Fibroblast of the aortic adventitia (primary cell): ENCODE measurements at places on chromosomes 3 and 15. TPM values are rescaled to one million over a fixed set of nuclear protein-coding genes. Genes with fewer than 3 reads are reported as not detected.

- no peak for DNase-seq
Observed at GRCh38 chr3:54760201-54760600, 167.7 kb downstream of the LRTM1 start.

GRCh38 chr15:86664581-86664980 lies 584.9 kb downstream of the AGBL1 start:
- no peak for DNase-seq

The DPPA2 gene
- not detected in 2 replicates for total RNA-seq

GRCh38 chr15:58392611-58393161 lies 39.1 kb upstream of the LIPC start:
- DNase-seq, result no peak

The IL20RB gene
- 3.9 and 4.6 TPM in 2 replicates for total RNA-seq

- peak; percentile 58 for DNase-seq
Observed at GRCh38 chr3:25515171-25515570, 87.1 kb downstream of the RARB start.

DNA sequence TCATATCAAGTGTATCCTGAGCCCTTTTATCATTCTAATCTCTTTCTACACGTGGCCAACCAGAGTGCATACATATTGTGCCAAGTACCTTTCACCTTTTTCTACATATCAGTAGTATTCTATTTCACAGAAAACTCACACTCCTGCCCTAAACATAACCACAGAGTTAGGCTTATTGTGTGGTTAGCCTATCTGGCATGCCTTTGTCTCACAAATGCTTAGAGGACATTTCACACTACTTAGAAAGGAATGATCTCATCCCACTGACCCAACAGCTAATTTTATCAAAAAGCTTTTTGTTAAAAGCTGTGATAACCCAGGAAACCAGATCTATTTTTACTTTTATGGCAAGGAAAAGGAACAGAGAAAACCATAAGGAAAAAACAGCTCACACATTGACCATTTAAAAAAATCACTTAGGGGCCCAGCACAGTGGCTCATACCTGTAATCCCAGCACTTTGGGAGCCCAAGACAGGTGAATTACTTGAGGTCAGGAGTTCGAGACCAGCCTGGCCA lies 17.8 kb upstream of the MAP4 start:
- DNase-seq, result peak; percentile 88

DNA sequence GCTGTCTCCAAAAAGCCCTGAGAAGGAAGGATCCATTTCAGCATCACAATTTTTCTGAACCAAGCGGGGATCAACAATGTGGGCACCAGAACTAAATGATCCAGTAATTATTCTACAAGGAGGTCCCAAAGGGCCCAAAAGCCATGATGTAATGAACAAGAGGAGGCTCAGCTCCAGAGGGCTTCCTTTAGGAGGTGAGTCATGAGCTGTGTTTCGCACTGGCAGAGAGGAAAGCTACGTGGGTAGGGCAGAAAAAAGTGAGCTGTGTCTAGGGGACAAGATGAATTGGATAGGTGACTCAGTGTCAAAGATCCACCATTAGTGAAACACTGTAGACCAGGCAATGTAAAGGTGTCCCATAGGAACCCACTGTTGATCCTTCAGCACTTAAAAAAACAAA lies 113.4 kb downstream of the RORA start:
- DNase-seq, result no peak

- no peak for DNase-seq
Observed at GRCh38 chr3:128307781-128308469, 154.6 kb downstream of the EEFSEC start.

The CCRL2 gene
- total RNA-seq, result 0.54 TPM in 1 of 2 replicates, not detected in the other
